T-helper 2 cell (primary cell): ENCODE measurements at places on chromosomes 13 and 19.

- no peak for DNase-seq
Measured at GRCh38 chr13:73224703-73225102, 165.9 kb downstream of the KLF5 start.

DNA sequence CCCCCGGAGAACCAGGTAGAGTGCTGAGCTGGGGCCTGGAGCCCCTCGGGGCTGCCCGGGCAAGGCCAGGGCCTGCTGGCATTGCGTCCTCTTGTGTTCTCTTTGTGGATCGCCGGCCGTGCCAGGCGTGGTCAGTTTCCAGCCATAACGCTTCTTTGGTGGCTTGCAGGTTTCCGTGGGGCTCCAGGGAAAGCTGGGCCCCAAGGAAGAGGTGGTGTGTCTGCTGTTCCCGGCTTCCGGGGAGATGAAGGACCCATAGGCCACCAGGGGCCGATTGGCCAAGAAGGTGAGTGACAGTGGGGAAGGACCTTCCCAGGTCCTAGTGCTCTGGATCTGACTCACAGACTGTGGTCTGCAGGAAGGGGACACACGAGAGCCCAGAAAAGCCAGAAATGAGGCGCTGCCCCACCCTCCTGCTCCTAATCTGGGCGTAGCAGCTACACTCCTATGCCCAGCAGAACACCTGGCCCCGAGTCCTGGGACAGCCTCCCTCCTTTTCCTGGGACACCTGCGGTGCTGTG lies 57.5 kb downstream of the RAB20 start:
- DNase-seq, result no peak

- DNase-seq, result no peak
Measured at GRCh38 chr13:32134241-32135055, 102.9 kb downstream of the FRY start.

DNA sequence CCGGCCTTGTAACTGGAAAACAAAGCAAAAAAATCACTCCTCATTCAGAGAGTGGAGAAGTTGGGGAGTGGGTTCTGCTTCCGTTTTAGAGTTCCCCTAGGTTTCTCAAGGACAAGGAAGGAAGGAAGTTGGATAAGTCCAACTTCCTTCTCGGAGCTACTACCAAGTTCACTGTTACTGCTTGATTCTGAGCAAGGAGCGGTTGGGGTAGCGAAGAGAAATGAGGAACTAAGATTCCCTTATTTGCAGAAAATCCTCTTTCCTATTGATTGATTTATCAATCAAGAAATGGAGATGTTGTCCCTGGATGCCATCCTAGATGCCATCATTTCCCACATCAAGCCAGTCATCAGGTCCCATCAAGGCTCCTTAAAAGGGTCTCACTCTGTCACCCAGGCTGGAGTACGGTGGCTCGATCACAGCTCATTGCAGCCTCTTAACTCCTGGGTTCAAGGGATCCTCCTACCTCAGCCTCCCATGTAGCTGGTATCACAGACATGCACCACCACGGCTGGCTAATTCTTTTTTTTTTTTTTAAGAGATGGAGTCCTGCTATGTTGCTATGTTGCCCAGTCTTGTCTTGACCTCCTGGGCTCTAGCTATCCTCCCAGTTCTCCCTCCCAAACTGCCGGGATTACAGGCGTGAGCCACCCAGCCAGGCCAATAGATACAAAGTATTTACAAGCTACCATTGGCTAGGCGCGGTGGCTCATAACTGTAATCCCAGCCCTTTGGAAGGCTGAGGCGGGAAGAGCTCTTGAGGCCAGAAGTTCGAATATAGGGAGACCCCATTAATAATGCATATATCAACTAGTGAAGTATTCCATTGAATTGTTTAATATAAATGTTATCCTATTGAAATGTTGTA lies 809 bp upstream of the B9D2 start:
- no peak for DNase-seq

GRCh38 chr19:46381346-46381745 lies 32.0 kb downstream of the CCDC8 start:
- no peak for DNase-seq

DNA sequence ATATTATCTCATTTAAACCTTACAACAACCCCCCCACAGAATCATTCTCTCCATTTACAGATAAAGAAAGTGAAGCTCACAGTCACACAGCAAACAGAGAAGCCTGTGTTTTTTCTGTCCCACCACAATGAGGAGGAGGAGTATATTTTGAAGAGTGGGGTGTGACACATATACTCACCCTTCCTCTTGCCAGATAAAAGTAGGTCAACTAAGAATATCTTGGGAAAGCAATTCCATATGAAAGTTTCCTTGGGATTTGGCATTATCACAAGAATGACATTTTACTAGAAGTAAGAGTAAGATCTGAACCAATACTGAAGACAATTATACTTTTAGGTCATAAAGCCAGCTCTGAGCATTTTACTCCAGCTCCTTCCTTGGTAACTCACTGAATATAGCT lies 287.5 kb upstream of the HTR2A start:
- DNase-seq, result no peak

- DNase-seq, result no peak
Measured at GRCh38 chr13:23754997-23755396, 134.2 kb downstream of the MIPEP start.

GRCh38 chr19:28039677-28040381 lies 1173.1 kb downstream of the UQCRFS1 start:
- no peak for DNase-seq

GRCh38 chr19:32406161-32407003 lies 812 bp downstream of the DPY19L3 start:
- DNase-seq, result no peak
